Activated CD4-positive, alpha-beta T cell treated with anti-CD3 and anti-CD28 coated beads, Interleukin-2, Interleukin-6, amounts not matched to agents 100 ng/mL and 50 ng/mL, durations not matched to agents 16 hours and 8 hours (primary cell): ENCODE measurements at places on chromosomes 5 and 9.

DNA sequence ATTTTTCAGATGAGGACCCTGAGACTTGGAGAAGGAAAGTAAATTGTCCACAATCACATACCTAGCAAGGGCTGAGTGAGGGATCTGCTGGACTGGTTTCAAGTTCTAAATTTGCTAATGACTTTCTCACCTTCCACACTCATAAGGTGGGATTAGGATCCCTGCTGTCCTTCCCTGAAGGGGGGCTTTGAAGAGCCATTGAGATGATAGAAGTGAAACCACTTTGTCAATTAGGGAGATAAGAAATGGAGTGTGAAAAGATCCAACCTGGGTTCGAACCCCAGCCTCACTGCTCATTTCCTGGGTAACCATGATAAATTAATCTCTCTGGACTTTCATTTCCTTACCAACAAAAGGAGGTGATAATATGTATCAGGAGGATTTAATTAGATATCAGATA, 32.7 kb upstream of the FOXE1 start:
- DNase-seq = no peak

DNA sequence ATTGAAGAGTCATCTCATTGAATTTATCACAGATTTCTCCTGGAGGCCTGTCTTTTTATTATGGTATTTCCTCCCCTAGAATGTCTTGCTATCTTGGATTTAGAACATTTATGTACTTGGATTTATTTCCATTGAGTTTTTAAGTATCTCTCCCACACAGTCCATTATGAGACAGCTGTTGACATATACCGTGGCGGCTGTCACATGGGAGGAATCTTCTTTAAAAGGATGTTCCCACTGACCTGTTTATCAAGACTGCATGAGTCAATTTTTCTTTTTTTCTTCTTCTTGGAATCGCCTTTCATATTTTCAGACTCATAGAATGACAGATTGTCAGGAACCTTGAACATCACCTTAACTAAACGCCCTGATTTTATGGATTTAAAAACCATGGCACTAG, 2.9 kb upstream of the CAVIN4 start:
- DNase-seq = no peak

GRCh38 chr5:36481454-36482120, 124.8 kb upstream of the SLC1A3 start:
- no peak for DNase-seq

GRCh38 chr5:118007262-118007661, 981.1 kb downstream of the DTWD2 start:
- no peak for DNase-seq

- no peak for DNase-seq
Measured at GRCh38 chr9:92187989-92188714, 72.9 kb upstream of the SPTLC1 start.
